ENCODE measurements at places on chromosomes 6 and 20.

GRCh38 chr6:168285456-168285855, 34.1 kb downstream of the DACT2 start:
- no peak for DNase-seq

- DNase-seq: no peak
Observed at GRCh38 chr6:148472171-148473105, 129.8 kb downstream of the SASH1 start.

DNA sequence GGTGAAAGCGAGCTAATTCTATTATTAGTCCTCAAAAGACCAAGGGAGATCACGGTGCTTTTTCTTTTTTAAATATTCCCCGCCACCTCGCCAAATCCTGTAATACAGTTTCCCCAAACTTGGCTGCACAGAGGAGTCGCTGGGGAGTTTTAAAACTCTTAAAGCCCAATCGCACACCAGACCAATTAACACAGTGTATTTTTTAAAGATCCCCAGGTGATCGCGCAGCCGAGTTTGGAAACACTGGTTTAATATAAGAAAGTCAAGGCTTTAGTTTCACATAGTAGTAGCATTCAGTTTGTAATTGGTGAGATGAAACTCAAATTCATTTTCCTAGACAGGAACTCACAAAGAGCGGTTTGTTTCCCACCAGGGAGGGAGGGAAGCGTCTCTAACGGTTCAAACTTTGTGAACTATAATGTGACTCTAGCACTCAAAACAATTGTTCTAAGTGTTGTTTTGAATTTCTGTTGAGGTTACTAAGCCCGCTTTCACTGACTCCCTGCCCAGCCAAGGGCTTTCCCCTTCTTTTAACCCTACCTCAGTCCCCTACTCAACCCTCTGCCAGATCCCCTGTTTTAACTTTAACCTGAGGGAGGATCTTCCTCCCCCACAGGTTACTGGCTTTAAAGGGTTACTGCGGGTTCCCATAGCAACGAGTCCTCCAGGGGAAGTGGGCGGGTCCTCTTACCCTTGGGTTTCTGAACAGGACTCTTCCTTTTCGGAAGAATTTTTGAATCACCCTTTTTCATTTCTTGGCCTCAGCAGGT, 25.7 kb upstream of the BTBD3 start:
- DNase-seq: no peak

DNA sequence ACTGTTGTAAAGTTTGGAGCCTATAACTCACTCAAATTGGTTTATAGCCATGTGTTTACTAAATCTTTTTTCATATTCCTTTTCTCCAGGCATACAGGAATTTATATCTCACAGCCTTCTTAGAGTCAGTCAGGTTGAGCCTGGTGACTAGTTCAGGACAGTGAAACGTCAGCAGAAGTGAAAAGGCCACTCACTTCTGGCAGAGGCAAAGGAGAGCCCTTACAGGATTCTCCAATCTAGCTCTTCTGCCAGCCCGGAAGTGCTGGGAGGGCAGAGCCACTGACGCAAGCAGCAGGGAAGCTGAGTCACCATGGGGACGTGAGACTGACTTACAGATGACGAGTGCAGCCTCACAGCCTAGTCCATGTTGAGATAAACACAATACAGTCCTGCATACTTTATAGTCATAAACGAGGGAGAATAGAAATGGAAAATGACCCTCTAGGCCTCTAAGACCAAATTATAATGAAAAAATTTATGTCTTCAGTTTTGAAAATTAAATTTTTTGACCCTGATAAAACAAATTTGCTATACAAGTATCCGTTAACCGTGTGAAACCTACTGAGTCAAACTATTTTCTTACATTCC, 1.3 kb downstream of the PXT1 start:
- peak; percentile 80 for DNase-seq

GRCh38 chr6:28354688-28355554, 5.2 kb downstream of the ZKSCAN3 start:
- DNase-seq: no peak

DNA sequence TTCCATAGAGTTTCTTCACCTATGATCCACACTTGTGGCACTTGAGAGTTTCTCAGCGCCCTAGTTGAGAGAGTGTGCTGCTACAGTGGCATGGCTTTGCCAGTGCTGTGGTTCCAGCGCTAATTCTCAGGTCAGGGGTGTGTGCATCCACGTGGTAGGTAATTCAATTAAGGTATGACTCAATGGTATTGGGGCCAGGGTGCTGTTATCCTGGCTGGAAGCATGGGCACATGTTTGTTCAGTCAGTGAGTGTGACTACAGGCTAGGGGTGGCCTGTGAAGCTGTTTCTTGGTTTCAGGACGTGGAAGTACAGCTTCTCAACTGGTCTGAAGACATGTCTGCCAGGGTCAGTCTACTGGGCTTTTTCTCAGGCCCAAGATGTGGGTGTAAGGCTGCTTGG, 3.0 kb upstream of the SEMG2 start:
- DNase-seq: no peak

DNA sequence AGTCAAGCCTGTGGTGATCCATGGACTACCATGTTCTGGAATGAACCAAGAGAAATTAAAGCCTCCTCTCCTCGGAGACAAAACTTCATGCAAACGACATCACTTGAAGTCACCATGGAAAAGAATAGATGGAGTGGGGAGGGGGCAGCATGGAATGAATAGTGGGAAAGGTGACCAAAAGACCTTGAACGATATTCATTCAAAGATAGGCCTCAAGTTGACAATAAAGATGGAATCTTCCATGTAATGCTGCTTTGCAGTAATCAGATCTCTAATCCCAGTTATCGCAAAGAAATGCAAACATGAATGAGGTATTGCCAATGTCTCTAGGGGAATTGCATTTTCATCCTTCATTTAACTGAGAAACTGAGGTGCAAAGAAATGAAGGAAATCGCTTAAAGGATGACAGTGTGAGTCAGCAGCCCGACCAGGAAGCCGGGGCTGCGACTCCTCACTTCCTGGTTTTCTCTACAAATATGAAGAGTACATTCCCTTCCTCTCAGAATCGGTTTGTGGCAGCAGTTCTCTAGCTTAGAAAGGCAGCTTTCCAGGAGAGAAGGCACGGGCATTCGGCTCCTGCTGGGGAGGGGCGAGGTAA, 65.6 kb upstream of the RREB1 start:
- no peak for DNase-seq

GRCh38 chr6:87375315-87375714, 30.7 kb downstream of the C6orf163 start:
- DNase-seq: no peak

DNA sequence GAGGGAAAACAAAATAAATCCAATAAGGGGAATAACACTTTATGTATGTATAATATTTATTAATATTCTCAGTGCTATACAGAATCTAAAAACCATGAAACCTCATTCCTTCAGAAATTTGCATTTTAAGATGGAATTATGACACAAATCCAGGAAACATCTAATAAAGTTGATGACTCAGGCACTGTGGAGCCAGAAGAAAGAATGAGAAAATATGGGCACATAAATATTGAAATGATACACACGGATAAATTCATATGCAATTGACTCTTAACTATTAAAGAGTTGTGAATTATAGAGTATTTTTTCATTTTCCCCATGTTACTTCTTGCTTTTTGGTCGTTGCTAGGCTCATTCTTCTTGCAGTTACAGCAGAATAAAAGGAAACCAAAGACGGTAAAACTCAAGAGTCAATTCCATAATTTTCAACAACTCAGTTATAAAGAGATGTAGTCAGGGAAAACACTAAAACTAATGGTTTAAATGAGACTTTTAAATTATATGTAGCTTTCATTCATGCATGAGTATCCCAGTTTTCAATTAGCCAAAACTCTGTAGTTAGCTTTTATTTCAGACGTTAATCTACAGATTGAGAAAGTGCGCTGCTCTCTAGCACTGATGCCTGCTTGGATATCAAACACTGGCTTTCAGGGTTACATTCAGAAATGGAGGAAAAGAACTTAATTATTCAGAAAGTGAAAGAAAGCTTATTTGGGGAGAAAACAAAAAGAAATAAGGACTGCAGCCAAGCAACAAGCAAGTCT, 95.4 kb downstream of the ADGRB3 start:
- no peak for DNase-seq

DNA sequence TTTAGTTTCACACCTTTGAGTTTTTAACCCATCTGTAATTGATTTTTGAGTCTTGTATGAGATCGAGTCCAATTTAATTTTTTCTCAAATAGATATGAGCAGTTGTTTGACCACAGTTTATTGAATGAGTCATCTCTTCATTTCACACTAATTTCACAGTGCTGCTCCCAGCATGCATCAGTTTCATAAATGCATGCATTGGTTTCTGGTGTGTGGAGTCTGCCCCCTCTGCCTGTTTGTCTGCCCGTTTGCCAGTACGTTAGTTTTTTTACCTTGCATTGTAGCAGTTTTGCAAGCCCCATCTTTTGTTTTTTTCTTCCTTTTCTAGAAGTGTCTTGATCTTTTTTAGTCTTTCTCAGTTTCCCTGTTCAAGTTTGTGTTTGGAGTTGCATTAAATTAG, 11.9 kb downstream of the SLX4IP start:
- DNase-seq: peak; percentile 25

DNA sequence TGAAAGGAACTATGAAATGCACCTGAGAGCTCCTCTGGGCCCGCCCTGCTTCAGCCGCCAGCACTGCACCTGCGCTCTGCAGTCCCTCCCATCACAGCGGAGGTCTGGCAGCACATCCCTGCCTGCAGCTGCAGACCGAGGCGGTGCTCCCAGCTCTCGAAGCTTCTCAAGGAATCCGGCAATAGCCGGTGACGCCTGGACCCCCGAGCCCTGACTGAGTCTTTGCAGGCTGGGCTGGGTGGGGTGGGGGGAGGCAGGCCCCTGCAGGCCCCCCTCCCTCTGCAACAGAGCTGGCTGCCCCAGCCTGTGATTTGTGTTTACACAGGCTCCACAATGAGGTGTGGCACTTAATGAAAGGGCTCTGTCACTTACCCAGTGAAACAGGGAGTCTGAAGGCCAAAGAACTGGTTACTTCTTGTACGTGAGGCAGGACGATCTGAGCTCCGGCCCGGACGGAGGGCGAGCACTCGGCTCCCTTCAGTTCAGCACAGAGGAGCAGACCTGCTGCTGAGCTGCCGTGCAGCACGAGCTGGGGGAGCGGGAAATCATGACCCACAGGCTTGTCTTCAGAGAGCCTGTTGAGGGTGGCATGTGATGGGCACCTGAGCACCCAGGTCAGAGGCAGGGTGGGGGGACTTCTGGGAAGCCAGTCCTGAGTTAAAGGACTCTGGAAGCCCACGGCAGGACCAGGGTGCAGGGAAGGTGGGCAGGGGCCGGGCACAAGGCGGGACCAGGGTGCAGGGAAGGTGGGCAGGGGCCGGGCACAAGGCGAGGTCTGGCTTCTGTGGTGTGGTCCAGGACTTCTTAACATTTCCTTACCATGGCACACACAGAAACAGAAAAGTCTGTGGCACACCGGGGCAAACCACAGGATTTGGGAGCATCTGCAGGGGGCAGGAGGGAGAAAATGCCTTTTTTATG, 192.3 kb upstream of the THBS2 start:
- DNase-seq: no peak

- DNase-seq: no peak
Observed at GRCh38 chr6:135012764-135013163, 41.9 kb downstream of the HBS1L start.

- DNase-seq: no peak
Observed at GRCh38 chr20:25067102-25067987, 9.4 kb upstream of the ACSS1 start.

DNA sequence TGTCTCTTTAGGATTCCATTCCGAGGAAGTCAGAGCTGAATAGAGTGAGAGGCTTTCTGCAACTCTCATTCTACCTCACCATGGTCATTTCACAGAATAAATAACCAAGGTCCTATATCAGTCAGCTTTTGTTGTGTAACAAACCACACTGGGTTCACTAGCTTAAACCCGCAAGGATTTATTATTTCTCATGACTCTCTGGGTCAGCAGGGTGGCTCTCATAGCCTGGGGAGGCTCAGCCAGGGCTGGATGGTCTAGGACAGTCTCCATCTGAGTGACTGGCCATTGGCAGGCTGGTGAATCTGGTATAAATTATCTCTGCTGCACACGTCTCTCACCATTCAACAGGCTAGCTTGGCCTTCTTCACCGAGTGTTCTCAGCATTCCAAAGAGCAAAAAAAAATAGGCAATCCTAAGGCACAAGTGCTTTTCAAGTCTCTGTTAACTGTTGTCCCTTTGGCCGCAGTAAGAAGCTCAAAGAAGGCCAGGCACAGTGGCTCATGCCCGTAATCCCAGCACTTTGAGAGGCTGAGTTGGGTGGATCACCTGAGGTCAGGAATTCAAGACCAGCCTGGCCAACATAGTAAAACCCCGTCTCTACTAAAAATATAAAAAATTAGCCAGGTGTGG, 39.7 kb downstream of the ISM1 start:
- no peak for DNase-seq

GRCh38 chr6:135323202-135323668, 142.1 kb downstream of the MYB start:
- DNase-seq: no peak

DNA sequence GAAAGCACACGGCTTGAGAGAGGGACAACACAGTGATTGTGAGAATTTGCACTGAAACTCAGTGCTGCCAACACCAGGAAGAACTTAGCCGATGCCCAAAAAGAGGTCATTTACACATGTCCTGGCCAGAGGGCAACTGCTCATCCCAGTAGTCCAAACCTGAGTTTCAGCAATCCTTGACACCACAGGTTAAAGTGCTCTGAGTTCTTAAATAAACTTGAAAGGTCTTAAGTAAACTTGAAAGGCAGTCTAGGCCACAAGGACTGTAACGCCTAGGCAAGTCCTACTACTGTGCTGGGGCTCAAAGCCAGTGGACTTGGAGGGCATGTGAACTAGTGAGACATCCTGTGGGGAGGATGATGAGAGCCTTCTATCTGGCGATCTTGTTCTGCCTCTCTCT, 14.1 kb downstream of the SNX14 start:
- DNase-seq: no peak

DNA sequence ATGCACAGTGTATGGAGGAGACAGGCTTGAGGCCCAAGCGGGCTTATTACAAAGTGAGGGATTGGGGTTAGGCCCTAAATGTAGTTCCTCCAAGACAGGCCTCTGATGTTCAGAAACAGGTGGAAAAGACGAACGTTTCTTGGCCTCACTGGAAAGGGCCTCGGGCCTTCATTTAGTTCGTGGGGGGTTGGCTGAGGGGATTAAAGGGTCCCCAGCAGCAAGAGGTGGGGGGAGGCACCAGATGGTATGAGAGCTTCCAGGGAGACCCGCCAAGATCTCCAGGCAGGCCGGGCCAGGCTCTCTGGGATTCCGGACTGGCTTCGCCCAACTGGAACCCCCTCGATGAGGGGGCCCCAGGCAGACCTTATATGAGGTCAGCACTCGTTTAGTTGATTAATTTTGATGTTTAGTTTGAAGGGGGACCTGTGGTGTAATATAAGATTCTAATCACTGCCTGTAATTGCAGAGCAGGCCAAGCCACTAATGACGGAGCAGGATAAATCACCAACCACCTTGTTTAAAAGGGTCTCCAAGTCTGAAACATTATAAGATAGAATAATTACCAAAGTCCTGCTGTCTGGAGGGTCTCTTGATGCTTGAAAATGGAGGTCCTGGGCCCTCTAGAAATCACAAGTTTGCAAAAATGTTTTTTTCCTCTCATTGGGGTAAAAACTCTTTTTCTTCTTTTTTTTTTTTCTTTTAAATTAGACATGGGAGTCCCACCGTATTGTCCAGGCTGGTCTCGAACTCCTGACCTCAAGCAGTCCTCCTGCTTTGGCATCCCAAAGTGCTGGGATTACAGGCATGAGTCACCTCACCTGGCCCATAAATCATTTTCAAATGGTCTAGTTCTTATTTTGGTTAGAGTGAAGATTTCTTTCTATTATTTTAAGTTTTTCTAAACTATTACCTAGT, 2.2 kb downstream of the HMGA1 start:
- no peak for DNase-seq

- DNase-seq: no peak
Observed at GRCh38 chr6:54856129-54856528, 9.6 kb downstream of the FAM83B start.

GRCh38 chr6:75480425-75480824, 13.2 kb downstream of the FILIP1 start:
- DNase-seq: no peak

Measured in effector memory CD4-positive, alpha-beta T cell (primary cell).